HEK293T (cell line): ENCODE measurements at places on chromosomes 1 and 21.

DNA sequence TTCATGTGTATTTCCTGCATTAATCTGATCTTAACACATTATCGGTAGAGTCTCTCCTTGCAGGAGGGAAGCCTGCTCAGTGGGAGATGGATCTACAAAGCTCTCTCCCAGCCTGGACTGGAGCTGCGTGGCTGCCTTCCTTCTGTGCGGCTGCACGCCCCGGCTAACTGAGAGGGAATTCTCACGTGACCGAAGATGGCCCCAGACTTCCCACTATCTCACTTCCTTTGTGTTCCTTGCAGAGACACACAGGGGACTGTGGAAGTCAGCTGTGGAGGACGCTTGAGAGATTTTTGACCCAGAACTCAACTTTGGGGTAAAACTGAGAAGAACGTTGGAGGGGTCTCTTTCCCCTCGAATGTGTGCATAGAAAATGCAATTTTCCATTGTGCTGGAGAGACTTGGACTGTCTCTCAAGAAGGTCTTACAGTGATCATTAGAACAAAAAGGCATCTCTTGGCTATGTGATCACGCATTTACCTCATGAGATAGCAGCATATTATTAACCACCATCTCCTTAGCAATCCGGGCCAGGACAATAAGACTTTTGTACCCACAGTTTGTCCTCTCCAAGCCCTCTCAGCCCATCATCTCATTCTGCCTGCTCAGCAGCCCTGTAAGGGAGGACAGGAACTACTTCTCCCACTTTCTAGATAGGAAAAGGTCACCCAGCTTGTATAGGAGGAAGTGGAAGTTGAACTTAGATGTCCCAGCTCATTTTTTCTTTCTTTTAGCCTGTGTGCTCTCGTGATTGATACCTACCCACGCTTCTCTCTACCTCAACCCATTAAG lies 49.3 kb upstream of the TARBP1 start:
- no peak for DNase-seq

DNA sequence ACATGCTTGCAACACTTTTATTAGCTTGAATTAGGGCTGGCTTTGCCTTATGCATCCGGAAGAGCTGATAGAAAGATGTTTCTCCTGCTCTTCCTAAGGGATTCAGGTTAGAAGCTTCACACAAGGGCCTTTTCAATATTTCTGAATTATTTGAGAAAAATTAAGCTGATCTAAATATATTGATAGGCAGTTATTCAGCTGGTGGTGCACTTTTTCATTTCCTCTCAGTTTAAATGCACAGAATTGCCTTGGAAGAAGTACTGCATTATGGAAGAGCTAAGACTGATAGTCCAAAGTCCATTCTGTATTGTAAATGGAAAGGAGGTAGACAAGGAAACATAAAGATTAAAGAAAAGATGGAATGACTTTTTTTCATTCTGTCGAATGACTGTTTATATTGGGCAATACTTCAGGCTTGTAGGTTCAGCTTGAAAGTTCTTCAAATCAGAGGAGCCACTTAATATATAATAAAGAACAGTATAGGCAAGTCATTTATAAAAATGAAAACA lies 398.4 kb upstream of the B3GALT2 start:
- no peak for DNase-seq

GRCh38 chr1:214830941-214831340 lies 227.9 kb downstream of the CENPF start:
- no peak for DNase-seq

DNA sequence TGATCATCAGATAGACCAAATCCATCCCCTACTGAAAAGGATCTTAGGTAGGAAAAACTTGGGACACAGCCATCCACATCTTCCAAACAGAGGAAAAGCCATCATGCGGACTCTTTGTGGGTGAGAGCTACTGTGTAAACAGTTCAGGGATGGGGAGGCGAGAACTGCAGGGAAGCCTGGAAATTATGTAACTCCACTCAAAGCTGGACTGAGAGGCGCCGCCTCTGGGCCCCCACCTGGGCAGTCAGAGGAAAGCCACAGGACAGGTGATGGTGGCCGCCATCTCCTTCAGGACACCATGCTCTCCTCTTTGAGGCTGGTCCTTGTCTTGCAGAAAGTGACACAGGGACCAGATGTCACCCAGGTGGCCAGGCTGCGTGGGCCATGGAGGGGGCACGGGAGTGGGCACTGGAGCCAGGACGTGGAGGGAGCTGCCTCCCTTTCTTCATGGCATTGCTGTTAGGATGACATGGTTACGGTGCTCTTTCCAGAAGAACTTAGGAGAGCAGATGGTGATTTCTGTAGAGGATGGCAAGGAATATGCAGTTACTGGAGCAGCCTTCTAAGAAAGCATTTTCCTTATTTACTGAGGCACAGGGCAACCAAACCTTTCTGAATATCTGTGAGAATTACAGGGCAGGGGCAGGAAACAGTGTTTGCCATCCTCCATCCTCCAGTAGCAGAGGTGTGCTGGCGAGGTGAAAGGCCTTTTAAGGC lies 32.0 kb upstream of the TDRD10 start:
- no peak for DNase-seq

DNA sequence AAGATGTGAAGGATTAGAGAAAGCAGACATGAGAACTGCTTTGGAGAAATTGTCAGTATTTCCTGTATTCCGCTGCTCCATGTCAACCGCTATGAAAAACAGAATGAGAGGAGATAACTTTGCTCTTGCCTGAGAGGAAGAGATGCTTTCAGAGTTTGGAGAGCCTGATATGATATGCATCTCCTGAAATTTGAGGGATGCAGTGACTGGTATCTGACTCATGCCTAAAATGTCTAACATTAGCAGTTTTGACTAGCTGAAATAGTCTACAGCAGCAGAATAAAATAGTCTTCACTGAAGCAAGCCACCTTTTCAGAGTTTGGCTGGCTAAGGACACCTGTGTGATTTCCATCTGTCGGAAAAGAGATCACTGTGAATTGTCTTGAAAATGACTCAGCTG lies 165.8 kb upstream of the LRRC7 start:
- no peak for DNase-seq

DNA sequence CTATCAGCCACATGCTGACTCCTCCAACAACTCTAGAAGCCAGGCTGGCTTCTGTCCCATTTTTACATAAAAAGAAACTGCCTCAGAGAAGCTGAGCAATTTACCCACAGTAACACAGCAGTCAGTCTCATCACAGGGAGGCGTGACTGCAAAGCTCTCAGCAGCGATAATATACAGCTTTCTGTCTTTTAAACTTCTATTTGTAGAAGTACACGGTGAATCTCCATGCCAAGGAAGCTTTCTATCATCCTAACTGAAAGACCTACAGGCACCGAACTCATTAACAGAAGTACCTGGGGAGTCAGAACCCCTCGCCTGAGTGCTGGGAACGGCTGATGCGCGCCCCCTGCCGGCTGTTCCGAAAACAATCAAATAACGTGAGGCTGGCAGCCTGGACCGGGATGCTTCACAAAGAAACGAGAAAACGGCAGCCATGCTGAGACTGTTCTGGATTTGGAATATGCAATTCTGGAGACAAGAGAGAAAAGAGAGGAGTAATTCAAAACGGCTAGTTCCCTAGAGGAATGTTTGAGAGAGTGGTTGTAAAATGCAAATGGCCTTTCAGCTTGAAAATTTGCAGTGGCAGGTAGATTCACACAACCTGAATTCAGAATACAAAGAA lies 43.5 kb upstream of the RAB4A start:
- DNase-seq = peak; percentile 86

- DNase-seq = no peak
Measured at GRCh38 chr1:155940993-155941844, at the start of gene RXFP4. Gene RXFP4, plus strand, starts transcription at chr1:155941638. Its CDS starts 72 bp downstream, at chr1:155941710.

DNA sequence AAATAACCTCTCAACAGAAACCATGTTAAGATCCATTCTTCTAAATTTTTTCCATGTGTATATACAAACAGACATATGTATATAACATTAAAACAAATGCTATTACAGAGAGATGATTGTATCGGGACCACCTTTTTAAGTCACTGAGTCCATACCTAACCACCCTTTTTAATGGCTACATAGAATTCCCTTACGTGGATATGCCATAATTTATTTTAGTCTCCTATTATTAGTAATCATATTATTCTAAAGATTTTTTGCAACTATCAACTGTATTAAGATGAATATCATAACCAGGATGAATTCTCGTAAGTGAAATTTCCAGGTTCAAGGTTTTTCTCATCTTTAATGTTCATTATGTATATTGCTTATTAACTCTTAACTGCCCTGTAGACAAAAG lies 259.7 kb downstream of the HHAT start:
- no peak for DNase-seq

GRCh38 chr1:11570821-11571380 lies 83.3 kb downstream of the FBXO2 start:
- DNase-seq = no peak

- no peak for DNase-seq
Measured at GRCh38 chr1:160169553-160170399, 18.4 kb downstream of the ATP1A4 start.

DNA sequence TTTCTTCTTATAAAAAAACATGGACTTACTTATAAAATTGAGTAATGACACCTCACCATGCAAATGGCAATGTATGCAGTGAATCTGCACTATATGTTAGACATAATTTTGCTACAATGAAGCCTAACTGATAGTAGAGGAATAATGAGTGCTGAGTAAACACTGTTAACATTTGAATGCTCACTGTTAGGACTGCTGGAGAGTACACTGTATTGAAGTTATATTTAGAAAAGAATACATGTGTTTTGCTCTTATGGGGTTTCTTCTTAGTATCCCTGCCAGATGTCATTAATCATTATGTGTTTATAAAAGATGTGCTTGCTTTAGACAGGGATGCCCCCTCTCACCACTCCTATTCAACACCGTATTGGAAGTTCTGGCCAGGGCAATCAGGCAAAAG lies 111.1 kb upstream of the ZP4 start:
- no peak for DNase-seq

- no peak for DNase-seq
Measured at GRCh38 chr1:218346391-218347204, 1.5 kb downstream of the TGFB2 start.

GRCh38 chr1:27138368-27138767 lies 16.6 kb downstream of the SLC9A1 start:
- DNase-seq = no peak

- no peak for DNase-seq
Measured at GRCh38 chr21:26512664-26513063, 60.4 kb downstream of the CYYR1 start.

GRCh38 chr1:67752306-67752705 lies 67.3 kb downstream of the GADD45A start:
- no peak for DNase-seq

- no peak for DNase-seq
Measured at GRCh38 chr1:6476483-6476882, 10.5 kb upstream of the TNFRSF25 start.

- DNase-seq = no peak
Measured at GRCh38 chr21:38383411-38384237, 114.7 kb downstream of the ERG start.

DNA sequence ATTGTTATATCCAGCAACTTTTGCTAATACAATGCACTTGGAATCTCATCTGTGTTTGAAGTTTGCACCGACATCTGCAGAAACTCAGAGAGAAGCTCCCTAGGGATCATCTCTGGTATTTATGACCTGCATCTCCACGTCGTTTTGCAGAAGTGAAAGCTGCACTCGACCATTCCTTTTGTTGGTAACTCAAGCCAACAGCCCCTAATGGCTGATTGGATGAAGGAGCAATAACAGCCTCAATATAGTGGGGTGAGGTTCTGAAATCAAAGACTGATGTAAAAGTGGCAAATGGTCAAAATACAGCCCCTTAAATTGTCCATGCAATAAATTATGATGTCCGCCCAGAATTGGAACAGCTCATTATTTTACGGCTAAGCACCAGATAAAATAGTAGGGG lies 344.2 kb upstream of the KAZN start:
- DNase-seq = no peak

DNA sequence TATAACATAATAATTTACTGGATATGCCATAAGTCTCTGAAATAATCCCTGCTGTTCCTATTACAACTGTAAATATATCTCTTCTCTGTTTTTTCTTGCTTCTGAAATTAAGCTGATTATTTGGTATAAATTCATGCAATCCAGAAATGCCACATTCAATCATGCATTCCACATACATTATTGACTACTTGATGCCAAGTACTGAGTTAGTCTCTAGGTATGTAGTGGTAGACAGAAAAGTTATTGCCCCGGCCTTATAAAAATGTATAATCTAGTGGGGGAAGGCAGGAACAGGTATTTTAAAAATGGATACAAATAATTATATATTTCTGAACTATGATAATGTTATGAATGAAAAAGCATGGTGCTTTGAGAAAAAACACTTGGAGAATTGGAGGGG lies 338.6 kb upstream of the SNX7 start:
- no peak for DNase-seq

DNA sequence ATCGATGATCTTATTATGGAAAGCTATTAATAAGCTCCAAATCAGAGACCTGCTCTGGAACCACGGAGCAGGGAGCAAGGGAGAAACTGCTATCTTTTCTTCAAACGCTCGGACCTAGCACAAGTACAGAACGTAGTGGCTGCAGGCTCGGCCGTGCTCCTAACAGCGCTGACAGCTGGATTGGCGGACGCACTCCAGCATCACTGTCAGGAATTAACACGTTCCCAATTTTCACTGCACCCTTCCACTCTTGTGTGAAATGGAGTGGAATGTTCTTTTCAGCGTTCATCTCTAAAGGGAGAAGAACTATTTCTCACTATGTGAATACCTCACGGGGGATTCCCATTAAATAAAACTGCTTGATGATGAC lies 106.9 kb downstream of the ZNF281 start:
- peak; percentile 48 for DNase-seq

GRCh38 chr1:186550832-186551231 lies 89.9 kb upstream of the PDC start:
- no peak for DNase-seq

DNA sequence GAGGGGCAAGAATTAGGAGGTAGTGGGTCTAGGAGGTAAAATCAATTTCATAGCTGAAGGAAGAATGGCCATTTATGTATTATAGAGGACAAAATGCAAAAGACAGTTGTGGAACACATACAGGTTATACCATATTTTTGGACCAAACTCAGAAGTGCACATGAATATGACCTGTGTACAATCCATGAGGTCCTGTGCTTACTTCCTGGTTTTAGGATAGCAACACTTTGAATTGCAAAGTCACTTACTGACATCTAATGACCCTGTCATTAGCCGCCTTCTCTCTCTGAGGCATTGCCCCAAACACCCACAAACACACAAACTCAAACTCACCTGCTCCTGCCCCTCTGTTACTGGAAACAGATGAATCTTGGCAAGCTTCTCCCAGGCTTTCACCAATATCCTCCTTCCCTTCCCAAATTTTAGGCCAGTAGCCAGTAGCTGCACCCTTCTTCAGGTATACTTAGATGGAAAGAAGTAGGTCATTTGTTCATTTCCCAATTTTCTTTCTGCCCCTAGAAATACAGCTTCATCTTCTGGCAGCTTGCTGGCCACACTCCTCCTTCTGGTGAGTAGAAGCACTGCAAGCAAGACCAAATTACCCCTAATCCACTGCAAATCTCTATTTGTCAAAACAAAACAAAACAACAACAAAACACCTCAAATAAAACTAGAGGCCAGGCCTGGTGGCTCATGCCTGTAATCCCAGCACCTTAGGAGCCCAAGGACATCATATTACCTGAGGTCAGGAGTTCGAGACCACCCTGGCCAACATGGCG lies 13.7 kb upstream of the RPL5 start:
- DNase-seq = peak; percentile 61
